ENCODE measurements at places on chromosomes 2 and 18.

GRCh38 chr18:54561706-54562267, 29.3 kb upstream of the DYNAP start:
- no peak for DNase-seq

DNA sequence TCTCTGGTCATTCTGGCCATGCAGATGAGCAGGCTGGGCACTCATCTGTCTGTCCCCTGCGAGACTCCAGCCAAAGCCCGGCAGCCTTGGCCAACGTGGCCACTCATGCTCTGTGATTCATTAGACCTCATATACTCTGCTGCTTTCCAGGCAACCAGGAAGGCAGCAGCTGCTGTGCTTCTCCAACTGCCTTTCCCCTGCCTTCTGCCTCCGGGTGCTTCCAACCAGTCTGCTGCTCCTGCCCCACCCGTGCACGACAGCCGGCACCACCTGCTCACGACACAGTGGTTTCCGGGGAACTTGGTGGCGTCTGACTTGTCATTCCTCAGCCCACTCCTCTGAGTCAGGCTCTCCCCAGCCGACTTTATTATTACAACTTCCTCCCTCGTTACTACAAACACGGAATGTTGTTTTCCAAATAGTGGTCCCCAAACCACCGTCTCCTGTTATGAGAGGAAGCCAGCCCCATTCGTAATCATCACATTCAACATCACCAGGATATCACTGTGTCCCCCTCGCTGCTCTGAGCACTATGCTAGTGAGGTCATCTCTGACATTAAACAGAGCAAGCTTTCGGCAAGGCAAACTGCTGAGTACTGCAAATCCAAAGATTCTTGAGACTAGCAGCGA, 392.4 kb downstream of the ALK start:
- DNase-seq: no peak

- no peak for DNase-seq
Measured at GRCh38 chr18:59049721-59050660, 89.7 kb upstream of the SEC11C start.

DNA sequence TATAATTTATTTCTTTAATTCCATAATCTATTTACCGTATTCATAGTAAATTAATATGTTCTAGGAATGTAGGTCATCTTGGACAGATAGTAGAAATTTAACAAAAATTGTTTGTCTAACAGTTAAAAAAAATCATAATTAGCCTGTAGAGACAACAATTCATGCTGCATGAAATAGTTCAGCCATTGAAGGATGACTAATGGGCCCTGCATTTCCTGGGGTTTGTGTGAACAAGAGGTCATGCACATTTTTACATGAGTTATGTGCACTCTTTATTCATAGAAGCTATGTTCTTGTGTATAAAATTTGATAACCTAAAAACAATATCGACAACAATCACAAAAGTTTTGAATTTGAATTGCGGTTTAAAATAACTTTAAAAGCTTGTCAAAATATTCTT, 1663.6 kb downstream of the SUCLG1 start:
- no peak for DNase-seq

GRCh38 chr2:151470556-151470955, 60.9 kb downstream of the RIF1 start:
- DNase-seq: no peak

GRCh38 chr2:162579986-162580385, 236.1 kb downstream of the GCA start:
- DNase-seq: no peak

GRCh38 chr2:69798909-69799526, 30.4 kb upstream of the GMCL1 start:
- DNase-seq: no peak

All from midbrain (tissue), 1 donor.